Activated T-cell treated with anti-CD3 and anti-CD28 coated beads, Interleukin-2, amount 50 U/mL, for 72 hours (primary cell): ENCODE measurements at places on chromosomes 13 and 19.

DNA sequence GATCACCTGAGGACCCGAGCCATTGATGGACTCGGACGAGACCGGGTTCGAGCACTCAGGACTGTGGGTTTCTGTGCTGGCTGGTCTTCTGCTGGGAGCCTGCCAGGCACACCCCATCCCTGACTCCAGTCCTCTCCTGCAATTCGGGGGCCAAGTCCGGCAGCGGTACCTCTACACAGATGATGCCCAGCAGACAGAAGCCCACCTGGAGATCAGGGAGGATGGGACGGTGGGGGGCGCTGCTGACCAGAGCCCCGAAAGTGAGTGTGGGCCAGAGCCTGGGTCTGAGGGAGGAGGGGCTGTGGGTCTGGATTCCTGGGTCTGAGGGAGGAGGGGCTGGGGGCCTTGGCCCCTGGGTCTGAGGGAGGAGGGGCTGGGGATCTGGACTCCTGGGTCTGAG, 888 bp downstream of the FGF21 start:
- DNase-seq = no peak

GRCh38 chr13:75801388-75801945, 165.3 kb downstream of the LMO7 start:
- no peak for DNase-seq

- no peak for DNase-seq
These were observed 127.9 kb downstream of the DIAPH3 start for GRCh38 chr13:60035874-60036273.

DNA sequence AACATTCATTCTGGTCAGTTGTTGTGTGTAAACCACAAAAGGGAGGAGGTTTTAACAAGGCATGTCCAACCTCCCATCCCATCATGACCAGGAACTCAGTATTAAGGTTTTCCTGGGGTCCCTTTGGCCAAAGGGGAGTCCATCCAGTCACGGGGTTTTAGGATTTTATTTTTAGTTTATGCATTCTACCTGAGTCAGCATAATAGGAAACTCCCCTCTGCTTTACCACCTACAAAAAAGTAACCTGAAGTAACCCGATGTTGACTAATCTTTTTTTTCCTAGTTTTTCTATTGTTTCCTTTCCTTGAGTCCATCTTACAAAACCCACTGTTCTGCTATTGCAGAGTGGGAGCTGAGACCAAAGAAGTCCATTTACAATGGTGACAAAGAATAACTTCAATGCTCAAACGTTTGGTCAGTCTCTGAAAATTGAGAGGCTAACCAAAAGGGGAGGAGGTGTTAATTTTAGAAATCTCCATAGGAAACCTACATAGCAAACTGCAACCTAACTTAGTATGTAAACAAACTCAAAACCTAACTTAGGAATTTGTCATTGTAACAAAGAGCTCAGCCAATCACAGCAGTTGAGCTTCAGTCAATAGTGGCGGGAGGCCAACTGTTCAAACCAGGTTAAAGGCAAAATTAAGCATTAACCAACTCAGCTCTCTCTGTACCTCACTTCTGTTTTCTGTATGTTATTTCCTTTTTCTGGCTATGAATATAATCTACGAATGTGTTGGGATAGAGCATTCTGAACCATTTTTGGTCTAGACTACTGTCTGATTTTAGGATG, 1954.1 kb downstream of the PCDH9 start:
- no peak for DNase-seq

DNA sequence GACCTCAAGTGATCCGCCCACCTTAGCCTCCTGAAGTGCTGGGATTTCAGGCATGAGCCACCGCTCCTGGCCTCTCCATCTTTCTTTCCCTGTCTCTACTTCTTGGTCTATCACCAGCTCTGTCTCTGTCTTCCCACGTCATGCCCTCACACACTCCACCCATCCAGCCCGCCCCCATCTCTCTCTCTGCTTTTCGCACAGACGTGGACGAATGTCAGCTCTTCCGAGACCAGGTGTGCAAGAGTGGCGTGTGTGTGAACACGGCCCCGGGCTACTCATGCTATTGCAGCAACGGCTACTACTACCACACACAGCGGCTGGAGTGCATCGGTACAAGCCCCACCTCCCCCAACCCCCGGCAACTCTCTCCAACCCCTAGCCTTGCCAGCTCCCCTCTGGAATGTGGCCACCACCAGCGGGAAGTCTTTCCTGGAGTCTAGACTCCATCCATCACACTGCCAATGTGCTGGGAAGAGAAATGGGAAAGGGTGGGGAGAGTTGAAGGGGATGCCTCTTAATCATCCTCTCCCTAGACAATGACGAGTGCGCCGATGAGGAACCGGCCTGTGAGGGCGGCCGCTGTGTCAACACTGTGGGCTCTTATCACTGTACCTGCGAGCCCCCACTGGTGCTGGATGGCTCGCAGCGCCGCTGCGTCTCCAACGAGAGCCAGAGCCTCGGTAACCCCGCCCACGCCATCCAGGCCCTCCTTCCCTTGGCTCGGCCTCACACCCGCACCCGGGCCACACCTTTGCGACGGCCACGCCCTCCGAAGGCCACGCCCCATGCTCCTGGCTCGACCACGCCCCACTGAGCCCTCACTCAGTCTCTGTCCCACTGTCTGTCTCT, 22.5 kb downstream of the LTBP4 start:
- DNase-seq = no peak

- DNase-seq = peak; percentile 49
These were observed 2.5 kb downstream of the IL4I1 start for GRCh38 chr19:49894011-49894664.

- no peak for DNase-seq
These were observed 4.5 kb downstream of the CCNA1 start for GRCh38 chr13:36436811-36437210.

GRCh38 chr13:79307433-79307861, 98.6 kb downstream of the RBM26 start:
- DNase-seq = no peak

GRCh38 chr13:32381539-32381938, 46.4 kb downstream of the N4BP2L1 start:
- DNase-seq = no peak

GRCh38 chr19:5587661-5588060, 19.9 kb upstream of the TINCR start:
- no peak for DNase-seq

GRCh38 chr13:77429320-77430142, 102.6 kb upstream of the MYCBP2 start:
- DNase-seq = peak; percentile 72

- no peak for DNase-seq
These were observed 38.9 kb downstream of the TEX29 start for GRCh38 chr13:111359237-111359915.

DNA sequence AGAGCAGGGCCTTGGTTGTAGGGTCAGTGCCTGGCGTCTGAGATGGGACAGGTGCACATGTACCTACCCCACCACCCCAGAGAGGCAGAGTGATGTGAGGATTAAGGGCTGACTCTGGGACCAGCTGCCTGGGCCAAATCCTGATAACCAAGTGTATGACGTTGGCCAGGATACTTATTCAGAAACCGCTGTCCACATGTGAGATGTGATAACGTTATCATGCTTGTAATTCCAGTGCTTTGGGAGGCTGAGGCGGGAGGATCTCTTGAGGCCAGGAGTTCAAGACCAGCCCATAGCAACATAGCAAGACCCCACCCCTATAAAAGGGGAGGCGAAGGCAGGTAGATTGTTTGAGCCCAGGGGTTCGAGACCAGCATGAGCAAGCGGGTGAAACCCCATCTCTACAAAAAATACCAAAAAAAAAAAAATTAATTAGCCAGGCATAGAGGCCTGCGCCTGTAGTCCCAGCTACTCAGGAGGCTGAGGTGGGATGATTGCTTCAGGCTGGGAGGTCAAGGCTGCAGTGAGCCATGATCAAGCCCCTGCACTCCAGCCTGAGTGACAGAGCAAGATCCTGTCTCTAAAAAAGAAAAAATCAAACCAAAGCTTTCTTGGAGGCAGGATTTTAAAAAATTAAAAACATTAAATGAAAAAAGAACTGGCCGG, 10.0 kb downstream of the ADGRE5 start:
- DNase-seq = no peak

DNA sequence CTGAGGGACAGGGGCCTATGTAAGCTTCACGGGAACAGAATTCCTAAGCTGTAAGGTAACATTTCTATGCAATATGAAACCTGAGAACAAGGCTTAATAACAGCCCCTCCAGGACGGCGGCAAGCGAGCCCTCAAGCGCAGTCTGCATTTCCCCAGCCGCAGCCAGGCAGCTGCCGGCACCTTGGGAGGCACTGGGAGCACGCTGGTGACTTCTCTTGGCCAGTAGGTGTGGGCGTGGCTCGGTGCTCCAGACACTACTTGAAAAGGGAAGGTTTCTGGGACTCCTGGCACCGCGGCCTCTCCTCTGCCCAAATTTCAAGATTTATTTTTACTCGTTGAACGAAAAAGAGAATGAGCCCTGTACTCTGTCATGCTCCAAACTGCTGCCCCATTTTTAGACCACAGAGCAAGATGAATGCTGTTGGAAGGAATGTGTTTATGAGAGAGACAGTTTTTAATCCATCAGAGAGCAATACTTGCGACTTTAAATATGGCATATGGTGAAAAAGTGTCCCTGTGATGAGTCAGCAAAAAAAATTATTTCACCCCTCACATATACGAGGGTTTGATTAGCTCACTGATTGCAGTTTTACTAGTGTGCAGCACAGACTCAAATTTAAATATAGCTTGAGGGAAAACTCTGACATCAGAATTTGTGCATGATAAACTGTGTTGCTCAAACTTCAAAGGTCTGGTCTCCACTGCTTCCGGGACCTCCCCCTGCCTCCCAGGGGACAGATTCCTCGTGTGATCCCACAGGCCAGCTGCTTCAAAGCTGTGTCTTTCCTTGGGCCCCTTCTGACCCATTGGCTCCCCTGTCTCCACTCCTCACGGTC, 81.2 kb downstream of the COL4A2 start:
- DNase-seq = no peak

GRCh38 chr13:42266473-42266872, 5.5 kb upstream of the AKAP11 start:
- DNase-seq = no peak

DNA sequence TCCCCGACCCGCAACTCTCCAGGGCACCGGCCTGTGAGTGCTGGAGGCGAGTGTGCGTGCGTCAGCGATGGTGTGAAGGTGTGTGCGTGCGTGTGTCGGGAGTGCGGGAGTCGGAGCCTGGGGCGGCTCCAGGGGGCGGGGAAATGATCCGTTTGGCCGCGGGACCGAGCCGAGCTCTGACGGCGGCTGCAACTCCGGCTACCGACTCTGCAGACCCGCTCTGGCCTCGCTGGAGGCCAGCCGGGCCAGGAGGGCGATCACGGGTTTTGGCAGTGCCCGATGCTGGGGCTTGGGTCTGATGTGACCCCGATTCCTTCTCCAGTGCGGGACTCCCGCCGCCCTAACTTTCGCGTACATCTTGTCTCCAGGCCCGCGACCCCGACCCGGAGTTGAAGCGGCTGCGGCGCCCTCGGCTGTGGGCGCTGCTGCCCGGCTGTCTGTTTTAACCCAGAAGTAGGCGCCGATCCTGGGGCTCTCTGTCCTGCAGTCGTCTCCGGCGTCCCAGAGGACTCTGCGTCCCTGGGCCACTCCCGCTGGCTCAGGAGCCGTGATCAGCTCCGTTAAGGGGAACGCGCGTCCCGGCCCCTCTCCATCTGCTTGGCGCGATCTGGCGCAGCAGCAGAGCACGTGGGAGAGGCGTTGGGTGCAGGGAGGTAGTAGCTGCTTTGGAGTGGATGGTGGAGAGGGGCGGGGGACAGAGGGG, 1.2 kb downstream of the CHST8 start:
- DNase-seq = no peak

GRCh38 chr19:16205205-16206045, 7.7 kb downstream of the AP1M1 start:
- DNase-seq = no peak

DNA sequence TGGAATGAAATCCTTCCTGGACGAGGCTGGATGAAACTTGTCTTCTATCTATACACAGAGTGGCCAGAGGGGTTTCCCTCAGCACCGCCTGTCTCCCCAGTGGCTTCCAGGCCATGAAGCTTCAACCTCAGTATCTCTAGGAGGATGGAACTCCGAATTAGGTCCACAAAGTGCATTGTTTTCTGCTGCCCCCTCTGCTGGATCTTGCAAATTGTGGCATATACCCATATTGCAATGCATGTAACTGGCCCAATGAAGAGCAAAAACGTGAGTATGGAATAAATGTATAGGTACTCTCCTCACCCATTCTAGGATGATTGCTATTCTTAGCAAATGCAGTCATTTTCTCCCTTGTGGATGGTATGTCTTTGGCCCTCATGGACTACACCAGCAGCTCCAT, 14.7 kb upstream of the LILRB4 start:
- no peak for DNase-seq

DNA sequence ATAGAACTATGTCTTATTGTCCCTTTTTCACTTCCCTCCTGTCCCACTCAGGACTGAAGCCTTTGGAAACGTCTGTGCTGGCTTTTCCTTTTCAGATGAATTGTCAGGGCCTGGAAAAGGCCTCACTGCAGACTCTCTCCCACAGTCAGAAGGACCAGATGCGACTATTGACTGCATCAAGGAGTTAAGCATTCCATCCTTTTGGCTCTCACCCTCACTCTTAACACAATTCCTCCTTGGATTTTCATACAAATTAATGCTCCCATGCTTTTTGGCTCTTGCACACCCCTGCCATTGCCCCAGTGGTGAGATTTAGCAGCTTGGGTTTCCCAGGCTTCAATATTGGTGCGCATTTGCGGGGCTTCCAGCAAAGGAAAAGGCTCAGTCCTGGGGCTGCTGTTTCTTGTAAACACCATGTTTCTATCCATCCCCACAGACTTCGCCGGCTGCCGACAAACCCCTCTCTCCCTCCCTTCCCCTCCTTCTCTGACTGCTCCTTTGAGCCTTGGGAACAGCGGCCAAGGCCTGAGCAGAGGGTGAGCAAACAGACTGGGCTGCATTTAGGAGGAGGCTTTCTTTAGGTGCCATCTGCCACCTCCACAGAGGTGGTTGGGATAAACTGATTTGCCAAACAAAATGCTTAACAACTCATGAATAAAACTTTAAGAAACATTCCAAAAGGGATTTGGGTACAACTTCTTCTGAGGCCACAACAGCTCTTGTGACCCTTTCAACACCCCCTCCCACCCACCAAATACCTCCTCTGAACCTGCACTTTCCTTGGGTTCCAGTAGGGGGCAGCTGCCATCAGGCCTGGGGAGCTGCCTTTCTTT, 48.6 kb upstream of the PCDH8 start:
- DNase-seq = peak; percentile 4

DNA sequence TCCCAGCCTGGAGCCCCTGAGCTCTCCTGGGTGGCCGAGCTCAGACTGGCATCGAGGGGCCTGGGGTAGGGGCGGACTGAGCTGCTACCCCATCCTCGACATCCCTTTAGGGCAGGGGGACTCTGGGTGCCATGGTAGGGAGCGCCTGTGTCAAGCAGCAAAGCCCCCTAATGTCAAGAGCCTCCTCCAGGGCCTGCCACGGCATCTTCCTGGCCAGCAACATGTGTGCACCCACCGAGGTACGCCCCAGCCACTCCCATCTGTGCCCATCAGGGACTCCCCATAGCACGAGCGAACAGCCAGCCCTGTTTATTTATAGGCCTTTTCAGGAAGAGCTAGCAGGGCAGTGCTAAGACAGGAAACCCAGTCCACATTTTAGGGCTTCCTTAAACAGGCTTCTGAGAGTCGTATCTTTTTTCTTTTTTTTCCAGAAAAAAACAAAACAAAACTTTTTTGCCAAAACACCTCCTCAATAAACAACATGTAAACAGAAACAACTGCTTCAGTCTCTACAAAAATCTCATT, 14.3 kb downstream of the LRP3 start:
- no peak for DNase-seq
